ENCODE measurements at places on chromosomes 16 and 17.

DNA sequence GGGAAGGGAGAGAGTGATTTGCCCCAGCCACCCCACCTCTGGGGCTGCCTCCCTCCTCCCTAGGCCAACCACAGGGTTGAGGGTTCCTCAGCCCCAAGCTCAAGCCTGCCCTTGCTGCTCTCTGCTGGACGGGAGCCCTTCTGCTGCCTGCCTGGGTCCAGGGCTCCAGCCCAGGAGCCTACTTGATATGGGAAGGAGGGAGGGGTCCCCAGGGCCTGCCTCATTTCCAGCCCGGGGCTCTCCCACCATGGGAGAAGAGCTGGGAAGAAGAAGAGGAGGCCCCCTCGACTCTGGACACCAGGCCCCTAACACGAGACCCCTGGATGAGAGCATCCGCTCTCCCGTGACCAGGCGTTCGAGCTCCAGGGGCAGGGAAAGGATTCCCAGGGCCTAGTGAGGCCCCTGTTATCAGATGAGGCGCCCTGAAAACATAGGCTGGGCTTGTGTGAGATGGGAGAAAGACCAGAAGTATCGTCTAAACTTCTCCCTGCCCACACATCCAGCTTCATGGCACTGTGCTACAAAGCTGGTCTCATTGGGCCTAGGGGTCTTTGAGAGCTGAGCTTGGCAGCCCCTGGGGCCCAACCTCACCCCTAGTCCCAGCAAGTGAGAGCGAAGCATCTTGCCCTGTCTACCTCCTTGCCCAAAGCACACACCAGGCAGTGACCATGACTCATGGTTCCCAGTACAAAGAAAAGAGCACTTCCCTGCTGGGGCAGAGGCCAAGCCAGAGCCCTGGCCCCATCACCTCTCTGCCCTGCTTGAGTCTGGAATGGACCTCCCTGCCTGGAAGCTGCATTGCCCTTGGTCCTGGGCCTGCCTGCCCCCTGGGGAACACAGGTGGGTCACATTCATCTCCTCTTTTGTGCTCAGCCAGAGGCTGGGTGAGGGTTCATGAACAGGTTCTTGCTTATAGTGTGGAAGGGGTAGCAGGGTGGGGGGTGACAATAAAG lies 987 bp downstream of the SLC16A5 start:
- DNase-seq: no peak

DNA sequence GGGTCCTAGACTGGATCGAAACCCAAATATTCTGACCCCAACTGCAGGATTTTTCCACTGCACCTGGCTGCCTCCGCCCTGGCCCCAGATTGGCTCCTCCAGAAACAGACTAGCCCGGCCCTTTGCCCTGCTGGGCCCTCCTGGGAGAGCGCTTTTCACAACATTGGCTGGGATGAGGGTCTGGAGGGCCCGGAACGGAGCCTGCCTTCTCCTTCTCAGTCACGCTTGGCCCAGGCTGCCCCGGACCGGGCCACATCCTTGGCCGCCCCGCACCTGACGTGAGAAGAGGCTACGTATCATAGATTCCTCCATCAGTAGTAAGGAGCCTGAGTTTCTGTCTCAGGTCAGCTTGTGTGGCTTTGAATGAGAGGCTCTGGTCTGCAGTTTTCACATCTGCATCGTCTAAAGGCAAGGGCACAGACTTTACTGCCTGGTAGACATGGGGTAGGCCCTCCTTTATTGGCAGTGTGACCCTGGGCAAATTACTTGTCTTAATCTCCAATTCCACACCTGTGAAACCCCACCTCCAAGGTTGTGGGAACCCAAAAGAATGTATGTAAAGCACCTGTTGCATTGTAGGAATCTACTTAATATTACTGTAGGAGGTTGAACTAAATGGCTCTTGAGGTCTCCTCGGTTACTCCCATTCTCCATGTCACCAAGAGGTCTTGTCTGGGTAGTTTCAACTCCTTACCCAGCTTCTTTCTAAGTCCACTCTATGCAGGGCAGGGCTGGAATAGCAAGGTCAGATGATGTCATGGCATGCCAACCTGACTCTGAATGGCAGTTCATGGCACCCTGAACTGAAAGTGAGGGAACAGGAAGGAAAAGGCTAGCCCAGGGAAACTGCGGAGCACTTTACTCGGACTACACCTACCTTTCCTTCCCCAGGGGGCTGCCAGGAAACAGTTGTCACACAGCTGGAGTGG lies 661 bp downstream of the LRRC3C start:
- DNase-seq: peak; percentile 50

- DNase-seq: no peak
Measured at GRCh38 chr16:58428621-58429542, 36.6 kb downstream of the GINS3 start.

GRCh38 chr16:77299395-77299794 lies 100.2 kb downstream of the SYCE1L start:
- DNase-seq: no peak

- DNase-seq: peak; percentile 55
Measured at GRCh38 chr17:80477647-80478478, 1.5 kb upstream of the NPTX1 start.

GRCh38 chr16:78743556-78743955 lies 644.1 kb downstream of the WWOX start:
- no peak for DNase-seq

GRCh38 chr17:44269535-44270240 lies 1.8 kb upstream of the SLC4A1 start:
- no peak for DNase-seq

GRCh38 chr16:86120201-86121192 lies 221.5 kb downstream of the IRF8 start:
- no peak for DNase-seq

GRCh38 chr17:40801157-40801556 lies 1.4 kb upstream of the KRT28 start:
- DNase-seq: no peak

- DNase-seq: peak; percentile 96
Measured at GRCh38 chr16:3158510-3159314, 23.9 kb downstream of the ZNF213 start.

DNA sequence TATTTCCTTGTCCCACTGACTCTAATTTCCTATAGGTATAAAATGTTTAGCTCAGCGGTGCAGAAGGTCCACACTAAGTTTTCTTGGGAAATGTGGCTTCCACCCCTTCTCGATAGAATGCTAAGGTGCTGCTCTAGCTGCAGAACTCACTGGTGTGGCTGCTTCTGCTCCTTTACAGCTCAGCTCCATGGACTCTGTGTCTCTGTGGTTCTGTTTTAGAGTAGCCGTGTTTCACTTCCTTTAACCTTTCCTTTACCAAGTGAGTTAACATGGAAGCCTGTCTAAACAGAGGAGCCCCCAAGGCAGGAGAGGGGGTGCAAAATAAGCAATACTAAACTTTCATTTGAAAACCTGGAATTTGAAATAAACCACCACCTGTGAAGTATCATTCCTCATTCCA lies 65.3 kb downstream of the SPECC1 start:
- no peak for DNase-seq

DNA sequence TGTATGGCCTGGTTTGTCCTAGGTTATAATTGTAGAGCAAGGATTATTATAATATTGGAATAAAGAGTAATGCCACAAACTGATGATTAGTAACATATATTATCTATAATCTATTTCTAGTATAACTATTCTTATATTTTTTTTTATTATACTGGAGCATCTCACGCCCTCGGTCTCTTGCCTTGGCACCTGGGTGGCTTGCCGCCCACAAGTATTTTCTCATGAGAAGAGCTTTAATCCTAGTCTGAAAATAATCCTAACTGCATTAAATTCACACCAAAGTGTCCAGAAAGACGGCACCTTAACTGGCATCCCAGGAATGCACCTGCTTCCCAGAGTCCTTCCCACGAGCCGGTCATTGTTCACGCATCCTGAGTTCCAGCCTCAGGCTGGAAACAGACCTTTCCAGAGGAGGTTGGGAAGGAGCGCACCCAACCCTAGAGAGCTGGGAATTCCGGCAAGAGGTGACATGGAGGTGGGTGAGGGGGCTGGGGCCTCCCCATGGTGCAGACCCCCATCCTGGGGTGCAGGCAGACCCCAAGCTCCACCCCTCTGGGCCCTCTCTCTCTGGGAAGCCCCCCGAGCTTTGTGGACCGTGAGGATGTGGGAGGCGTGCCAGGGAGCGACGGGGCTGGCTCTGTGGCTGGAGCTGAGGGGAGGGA lies 15.9 kb downstream of the CHMP1A start:
- DNase-seq: no peak

- no peak for DNase-seq
Measured at GRCh38 chr17:4506175-4506813, 7.6 kb downstream of the SPNS2 start.

- no peak for DNase-seq
Measured at GRCh38 chr17:80765241-80765961, 220.8 kb downstream of the RPTOR start.

DNA sequence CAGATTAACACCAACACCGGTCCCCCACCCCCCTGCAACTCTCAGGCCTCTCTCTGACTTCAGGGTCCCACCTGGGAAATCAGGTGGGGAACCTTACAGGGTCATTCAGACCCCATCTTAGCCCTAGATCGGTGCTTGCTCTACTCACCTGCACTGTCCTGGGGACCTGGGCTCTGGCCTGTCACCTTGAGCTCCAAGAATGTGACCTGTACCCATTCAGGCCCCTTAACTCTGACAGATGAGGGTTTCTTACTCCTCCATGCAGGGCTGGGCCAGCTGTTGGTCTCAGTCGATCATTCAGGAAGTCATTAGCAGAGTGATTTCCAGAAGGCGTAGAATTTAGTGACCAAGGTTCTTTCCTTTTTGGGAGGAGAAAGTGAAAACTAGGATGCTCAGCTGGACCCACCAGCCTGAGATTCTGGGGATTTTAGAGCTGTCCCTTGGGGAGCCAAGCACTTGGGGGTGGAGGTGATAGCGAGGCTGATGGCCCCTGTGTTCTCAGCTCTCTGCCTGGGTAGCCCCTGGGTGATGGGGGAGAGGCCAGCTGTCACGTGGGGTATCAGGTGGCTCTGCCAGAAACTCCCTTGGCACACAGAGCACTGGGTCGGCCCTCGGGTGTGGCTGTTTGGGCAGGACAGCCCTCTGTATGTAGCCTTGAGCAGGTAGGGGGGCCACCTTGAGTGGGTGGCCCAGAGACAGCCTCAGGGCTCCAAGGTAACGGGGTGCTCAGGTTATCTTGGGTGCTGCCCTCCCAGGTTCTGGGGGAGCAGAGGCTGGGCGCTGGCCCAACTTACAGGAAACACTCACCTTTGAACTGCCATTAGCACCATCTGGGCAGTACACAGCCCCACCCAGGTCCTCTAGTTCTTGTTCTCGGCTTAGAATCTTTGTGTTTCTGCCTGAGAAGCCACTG lies 724 bp downstream of the MVP start:
- DNase-seq: peak; percentile 76

DNA sequence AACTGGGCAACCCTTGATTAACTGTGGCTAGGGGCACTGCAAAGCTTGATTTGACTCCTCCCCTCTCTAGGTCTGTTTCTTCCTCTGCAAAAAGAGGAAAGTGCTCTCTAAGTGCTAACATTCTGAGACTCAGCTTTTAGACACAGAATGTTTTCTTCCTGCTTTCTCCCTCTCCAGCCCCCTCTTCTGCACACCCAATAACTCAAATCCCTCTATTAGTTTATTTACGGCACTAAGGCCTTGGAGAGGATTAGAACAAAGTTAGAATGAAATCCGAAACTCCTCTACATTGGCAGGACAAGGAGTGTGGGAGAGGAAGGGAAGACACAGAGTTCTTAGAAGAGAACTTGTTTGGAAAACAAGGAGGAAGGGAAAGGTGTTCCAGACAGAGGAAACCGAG lies 3.3 kb upstream of the SBK1 start:
- DNase-seq: no peak

GRCh38 chr16:1677339-1677738 lies 740 bp upstream of the JPT2 start:
- DNase-seq: no peak

DNA sequence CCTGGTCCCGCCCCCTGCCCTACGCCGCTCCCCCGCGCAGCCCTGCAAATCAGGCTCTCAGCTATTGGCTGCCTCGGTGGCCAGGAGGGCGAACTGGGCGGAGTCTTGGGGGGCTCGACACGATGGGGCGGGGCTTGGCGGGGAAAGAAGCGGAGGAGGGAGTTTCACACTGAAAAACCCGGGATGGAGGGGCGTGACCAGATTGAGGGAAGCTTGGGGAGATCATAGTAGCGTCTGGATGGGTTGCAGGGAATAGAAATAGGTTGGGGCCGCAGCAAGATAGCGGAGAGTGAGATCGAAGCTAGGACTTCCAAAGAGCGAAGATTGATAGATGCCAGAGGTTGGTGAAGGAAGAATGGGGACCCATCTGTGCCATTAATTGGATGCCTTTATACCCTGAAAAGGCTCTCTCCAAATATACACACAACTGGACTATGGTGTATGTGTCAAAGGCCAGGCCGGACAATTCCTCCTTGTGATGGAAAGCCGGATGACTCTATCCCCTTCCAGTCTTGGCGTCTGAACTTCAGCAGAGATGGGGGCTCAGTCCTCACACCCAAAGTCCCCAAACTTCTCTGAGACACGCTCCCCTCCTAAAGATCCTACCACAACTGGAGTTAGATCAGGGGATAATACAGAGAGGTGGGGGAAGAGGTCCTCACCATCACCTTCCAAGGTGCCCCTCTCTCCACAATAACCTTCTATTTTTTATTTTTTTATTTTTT lies 376 bp upstream of the STAC2 start:
- peak; percentile 68 for DNase-seq

GRCh38 chr17:73595479-73595878 lies 48.8 kb downstream of the SDK2 start:
- peak; percentile 66 for DNase-seq

DNA sequence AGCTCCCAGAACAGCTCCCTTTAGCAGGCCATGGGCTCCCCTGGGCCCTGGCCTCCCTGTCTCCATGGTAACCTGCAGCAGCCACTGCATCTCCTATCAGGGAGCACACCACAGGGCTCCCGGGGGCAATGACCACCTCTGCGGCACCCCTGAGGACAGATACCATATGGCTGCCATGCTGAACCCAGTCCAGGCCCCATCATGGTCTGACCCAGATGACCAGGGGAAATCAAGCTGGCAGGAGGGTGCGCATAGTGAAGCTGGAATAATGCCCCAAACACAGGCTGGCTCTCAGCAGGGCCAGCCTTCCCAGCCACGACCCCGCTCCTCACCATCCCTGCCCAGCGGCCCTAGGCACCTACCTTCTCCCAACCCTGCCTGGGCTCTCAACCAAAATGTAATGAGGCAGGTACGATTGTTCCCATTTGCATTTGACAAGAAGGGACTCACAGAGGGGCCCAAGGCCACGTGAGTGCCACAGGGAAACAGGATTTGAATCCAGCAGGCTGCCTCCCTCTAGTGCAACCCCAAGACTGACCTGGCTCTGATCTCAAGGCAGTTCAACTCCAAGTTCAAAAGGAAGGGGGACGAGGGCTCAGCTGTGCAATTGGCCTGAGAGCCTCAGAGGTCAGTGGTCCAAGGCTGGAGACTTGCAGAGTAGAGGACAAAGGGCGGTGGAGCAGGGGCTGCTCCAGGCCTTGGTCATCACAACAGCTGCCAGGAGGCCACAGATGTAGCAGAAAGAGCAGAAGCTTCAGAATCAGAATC lies 2.4 kb downstream of the RUNDC3A start:
- no peak for DNase-seq
